CD4-positive, alpha-beta T cell (primary cell): ENCODE measurements at places on chromosomes 6 and 20.

DNA sequence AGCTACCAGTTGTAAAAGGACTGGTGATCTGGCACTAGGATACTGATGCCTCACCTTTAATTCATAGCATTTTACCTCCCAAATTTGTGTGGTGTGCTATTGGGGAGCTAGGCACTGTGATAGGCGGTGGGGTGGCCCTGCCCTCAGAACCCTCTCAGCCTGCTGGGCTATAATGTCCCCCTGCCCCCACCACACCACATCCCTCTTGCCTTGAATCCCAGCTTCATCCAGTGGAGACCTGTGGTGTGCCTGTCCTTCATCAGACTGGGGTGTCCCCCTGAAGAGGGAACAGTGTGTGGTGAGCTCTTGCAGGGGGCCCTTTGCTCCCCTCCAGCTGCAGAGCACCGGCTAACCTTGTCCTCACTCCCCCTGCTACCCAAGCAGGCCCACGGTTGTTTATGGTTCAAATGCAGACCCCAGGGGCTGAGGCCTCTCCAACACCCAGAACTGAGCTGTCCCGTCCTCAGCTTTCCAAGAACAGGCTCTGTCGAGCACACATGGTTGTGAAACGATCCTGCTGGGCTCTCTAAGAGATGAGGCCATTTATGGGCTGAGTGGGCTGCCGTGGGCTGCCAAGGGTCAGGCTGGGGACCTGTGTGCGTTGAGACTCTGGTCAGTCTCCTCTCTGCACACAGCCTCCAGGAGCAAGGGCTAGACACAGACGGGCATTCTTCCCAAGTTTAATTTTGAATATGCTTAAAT is 26.9 kb upstream of the VEGFA start:
- no peaks in the 10 kb centered on the region for H3K36me3 ChIP-seq
- H3K27ac ChIP-seq: no peak overlapping the region
- no peak overlapping the region for H3K4me3 ChIP-seq
- H3K4me1 ChIP-seq: no peaks in the 10 kb centered on the region

DNA sequence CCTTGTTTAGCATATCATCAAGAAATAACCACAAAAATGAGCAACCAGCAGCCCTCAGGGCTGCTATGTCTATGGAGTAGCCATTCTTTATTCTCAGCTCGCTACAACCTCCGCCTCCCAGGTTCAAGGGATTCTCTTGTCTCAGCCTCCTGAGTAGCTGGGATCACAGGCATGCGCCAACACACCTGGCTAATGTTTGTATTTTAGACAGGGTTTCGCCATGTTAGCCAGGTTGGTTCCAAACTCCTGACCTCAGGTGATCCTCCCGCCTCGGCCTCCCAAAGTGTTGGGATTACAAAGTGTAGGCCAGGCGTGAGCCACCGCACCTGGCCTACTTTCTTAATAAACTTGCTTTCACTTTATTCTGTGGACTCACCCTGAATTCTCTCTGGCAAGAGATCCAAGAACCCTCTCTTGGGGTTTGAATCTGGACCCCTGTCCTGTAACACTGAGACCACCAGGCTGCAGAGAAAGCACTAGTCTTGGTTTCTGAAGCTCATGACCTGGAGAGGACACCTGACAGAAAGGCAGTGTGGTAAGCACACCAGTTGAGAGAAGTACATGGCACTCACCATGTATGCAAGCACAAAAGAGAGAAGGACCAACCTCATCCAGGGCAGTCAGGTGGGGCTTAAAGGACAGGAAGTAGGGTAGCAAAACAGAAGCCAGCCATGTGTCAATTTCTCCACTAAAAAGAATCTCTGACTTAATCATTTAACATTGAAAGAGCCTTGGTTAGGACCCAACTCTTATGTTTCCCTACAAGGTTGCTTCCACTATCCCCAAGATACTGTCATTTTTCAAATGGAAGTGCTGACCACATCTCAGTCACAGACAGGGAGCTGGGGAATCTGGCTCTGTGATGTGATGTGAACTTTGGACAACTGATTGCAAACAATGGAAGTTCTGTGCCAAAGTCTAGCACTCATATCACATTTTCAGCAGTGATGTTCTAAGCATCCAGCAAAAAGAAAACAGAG is 97.4 kb upstream of the DST start:
- no peak overlapping the region for H3K27ac ChIP-seq
- H3K4me3 ChIP-seq: no peak overlapping the region
- H3K4me1 ChIP-seq: no peaks in the 10 kb centered on the region
- no peaks in the 10 kb centered on the region for H3K27me3 ChIP-seq
- no peaks in the 10 kb centered on the region for H3K36me3 ChIP-seq

DNA sequence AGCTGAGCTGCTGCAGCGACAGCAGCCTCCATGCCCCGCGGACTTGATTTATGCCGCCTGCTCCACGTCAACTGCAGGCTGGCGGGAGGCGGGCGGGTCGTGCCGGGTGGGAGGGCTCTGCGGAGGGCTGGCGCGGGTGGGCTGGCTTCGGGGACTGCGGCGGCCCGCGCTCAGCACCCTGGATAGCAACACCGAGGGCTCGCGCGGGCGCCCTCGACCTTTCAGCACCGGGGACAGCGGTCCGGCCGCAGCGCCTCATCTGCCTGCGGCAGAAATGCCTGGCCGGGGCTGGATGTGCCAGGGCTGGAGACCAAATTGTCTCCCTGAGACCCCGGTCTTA is 792 bp downstream of the SNAP25 start:
- no peak overlapping the region for H3K27ac ChIP-seq
- no peak overlapping the region for H3K4me3 ChIP-seq
- peaks cover 55% of the 10 kb centered on the region for H3K27me3 ChIP-seq

GRCh38 chr20:12049125-12049524 is 131.4 kb downstream of the BTBD3 start:
- H3K4me3 ChIP-seq: no peak overlapping the region
- no peak for DNase-seq
- no peaks in the 10 kb centered on the region for H3K27me3 ChIP-seq
- H3K36me3 ChIP-seq: no peaks in the 10 kb centered on the region

DNA sequence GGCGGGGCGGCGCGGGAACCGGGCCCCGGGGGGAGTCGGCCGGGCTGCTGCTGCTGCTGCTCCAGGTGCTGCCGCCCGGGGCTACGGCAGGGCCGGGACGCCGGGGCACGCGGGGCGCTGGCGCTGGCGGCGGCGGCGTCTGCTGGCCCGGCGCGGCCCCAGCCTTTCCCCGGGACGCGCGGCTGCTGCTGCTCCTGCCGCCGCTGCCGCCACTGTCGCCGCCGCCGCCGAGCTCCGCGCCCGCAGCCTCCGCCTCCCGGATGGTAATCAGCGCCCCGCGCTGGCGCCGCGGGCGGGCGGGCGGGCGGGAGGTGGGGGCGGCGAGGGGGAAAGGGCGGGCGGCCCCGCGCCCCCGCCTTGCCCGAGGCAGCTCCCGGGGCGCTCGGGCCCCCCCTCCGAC is 306 bp downstream of the EBF4 start:
- DNase-seq: no peak
- H3K4me3 ChIP-seq: no peak overlapping the region
- no peak overlapping the region for H3K27ac ChIP-seq
- H3K36me3 ChIP-seq: no peaks in the 10 kb centered on the region
- peaks cover 26% of the 10 kb centered on the region for H3K27me3 ChIP-seq
- H3K4me1 ChIP-seq: peaks cover 26% of the 10 kb centered on the region

- DNase-seq: no peak
- H3K27me3 ChIP-seq: no peaks in the 10 kb centered on the region
- H3K36me3 ChIP-seq: no peaks in the 10 kb centered on the region
- no peak overlapping the region for H3K4me3 ChIP-seq
- H3K27ac ChIP-seq: no peak overlapping the region
These were observed 558.7 kb upstream of the MMS22L start for GRCh38 chr6:97841763-97842162.

- no peaks in the 10 kb centered on the region for H3K36me3 ChIP-seq
- no peaks in the 10 kb centered on the region for H3K4me1 ChIP-seq
- no peaks in the 10 kb centered on the region for H3K27me3 ChIP-seq
- DNase-seq: no peak
These were observed 76.5 kb downstream of the ZNF217 start for GRCh38 chr20:53517146-53517545.

DNA sequence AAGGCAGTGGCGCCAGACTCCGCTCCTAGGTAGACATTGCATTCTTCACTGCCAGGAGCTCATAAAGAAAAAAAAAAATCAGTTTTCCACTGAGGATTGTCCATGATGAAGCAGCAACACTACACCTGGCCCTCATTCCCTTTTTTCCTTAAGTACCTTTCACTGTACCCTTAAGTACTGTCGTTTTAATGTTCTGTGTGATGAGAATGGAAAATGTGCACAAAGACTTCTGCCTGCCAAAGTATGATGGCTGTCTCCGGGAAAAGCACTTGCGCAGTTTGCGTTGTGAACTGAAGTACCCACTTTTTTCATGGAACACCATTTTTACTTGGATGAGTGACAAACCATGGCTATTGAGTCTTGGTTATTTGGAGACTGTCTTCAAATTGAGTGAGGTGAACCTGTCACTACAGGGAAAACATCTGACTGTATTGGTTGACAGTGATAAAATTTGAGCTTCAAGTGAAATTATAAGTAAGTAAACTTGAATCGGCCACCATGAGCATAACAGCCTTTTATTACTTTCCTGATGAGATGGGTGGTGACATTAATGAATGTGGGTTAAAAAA is 104.8 kb downstream of the NCOA3 start:
- no peaks in the 10 kb centered on the region for H3K27me3 ChIP-seq
- no peak overlapping the region for H3K27ac ChIP-seq
- DNase-seq: no peak
- H3K36me3 ChIP-seq: peaks cover 4% of the 10 kb centered on the region

DNA sequence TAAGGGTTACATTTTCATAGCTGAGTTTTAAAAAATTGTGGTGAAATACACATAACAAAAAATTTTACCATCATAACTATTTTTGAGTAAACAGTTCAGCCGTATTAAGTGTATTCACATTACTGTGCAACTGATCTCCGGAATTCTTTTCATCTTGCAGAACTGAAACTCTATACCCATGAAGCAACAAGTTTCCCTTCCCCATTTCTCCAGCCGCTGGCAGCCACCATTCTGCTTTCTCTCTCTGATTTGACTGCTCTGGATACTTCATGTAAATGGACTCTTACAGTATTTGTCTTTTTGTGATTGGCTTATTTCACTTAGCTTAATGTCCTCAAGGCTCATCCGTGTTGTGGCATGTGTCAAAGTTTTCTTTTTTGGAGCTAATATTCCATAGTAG is 341.6 kb downstream of the QKI start:
- peaks cover 8% of the 10 kb centered on the region for H3K4me1 ChIP-seq
- no peaks in the 10 kb centered on the region for H3K36me3 ChIP-seq
- H3K27ac ChIP-seq: no peak overlapping the region
- no peaks in the 10 kb centered on the region for H3K27me3 ChIP-seq

GRCh38 chr6:169984181-169985120 is 233.0 kb downstream of the ERMARD start:
- no peaks in the 10 kb centered on the region for H3K27me3 ChIP-seq
- H3K27ac ChIP-seq: no peak overlapping the region
- H3K36me3 ChIP-seq: no peaks in the 10 kb centered on the region
- H3K4me3 ChIP-seq: no peak overlapping the region
- no peak for DNase-seq
- H3K4me1 ChIP-seq: peaks cover 7% of the 10 kb centered on the region

- DNase-seq: no peak
- H3K4me3 ChIP-seq: no peak overlapping the region
- no peak overlapping the region for H3K27ac ChIP-seq
- no peaks in the 10 kb centered on the region for H3K36me3 ChIP-seq
- H3K4me1 ChIP-seq: no peaks in the 10 kb centered on the region
These were observed 133.5 kb upstream of the MAP3K7 start for GRCh38 chr6:90720404-90720803.

DNA sequence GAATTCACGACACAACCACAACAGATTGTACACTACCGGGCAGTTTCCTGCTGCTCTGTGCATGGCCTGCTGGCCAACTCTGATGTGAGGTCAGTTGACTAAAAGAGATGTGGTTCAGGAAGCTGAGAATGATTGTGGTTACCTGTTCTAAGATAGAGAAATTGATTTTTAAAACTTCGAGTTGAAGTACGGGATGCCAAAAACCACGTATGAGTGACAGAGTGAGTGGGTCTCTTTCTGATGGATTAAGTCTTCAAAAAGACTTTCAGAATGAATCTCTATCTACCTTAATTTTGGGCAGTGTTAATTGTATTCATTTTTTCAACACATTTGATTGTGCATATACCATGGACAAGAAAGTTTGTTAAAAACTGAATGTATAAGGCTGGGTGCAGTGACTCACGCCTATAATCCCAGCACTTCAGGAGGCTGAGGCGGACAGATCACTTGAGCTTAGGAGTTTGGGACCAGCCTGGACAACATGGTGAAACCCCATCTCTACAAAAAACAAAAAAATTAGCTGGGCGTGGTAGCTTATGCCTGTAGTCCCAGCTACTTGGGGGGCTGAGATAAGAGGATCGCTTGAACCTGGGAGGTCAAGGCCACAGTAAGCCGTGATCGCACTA is 121.2 kb downstream of the SGK1 start:
- H3K36me3 ChIP-seq: no peaks in the 10 kb centered on the region
- DNase-seq: no peak
- no peak overlapping the region for H3K4me3 ChIP-seq
- no peak overlapping the region for H3K27ac ChIP-seq
- H3K4me1 ChIP-seq: peaks cover 8% of the 10 kb centered on the region

- H3K27ac ChIP-seq: no peak overlapping the region
- no peaks in the 10 kb centered on the region for H3K4me1 ChIP-seq
- no peak for DNase-seq
- no peaks in the 10 kb centered on the region for H3K36me3 ChIP-seq
- no peak overlapping the region for H3K4me3 ChIP-seq
- H3K27me3 ChIP-seq: no peaks in the 10 kb centered on the region
These were observed 432.6 kb downstream of the MMUT start for GRCh38 chr6:49030251-49031020.

DNA sequence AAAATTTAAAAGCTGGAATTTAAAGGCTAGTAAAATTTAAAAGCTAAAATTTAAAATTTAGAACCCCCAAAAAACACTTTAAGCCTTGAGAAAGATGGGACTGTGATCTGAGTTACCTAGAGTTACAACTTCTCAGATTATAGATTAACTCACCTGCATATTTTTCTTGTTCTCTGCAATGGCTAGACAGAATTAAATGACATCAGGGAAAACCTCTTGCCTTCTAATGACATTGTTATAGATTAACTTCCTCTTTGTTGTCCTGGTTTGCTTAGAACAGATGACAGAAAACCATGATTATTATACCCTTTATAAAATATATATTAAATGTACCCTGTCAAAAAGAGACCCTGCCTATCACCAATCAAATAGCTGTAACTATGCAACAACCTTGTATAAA is 56.4 kb downstream of the TRDN start:
- H3K27ac ChIP-seq: no peak overlapping the region
- no peaks in the 10 kb centered on the region for H3K4me1 ChIP-seq
- no peaks in the 10 kb centered on the region for H3K27me3 ChIP-seq
- no peak for DNase-seq

DNA sequence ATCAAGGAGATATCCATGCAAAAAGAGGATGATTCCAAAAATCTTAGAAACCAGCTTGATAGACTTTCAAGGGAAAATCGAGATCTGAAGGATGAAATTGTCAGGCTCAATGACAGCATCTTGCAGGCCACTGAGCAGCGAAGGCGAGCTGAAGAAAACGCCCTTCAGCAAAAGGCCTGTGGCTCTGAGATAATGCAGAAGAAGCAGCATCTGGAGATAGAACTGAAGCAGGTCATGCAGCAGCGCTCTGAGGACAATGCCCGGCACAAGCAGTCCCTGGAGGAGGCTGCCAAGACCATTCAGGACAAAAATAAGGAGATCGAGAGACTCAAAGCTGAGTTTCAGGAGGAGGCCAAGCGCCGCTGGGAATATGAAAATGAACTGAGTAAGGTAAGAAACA is 10.1 kb upstream of the SNRNP48 start:
- no peak overlapping the region for H3K27ac ChIP-seq
- peaks cover 17% of the 10 kb centered on the region for H3K27me3 ChIP-seq
- no peak for DNase-seq
- H3K36me3 ChIP-seq: no peaks in the 10 kb centered on the region
- H3K4me1 ChIP-seq: no peaks in the 10 kb centered on the region
- H3K4me3 ChIP-seq: no peak overlapping the region

GRCh38 chr6:39926668-39927067 is 7.6 kb downstream of the MOCS1 start:
- no peak for DNase-seq
- H3K27me3 ChIP-seq: no peaks in the 10 kb centered on the region
- H3K36me3 ChIP-seq: no peaks in the 10 kb centered on the region
